Caco-2 (cell line): ENCODE measurements at places on chromosomes 16 and 17. TPM values are rescaled to one million over a fixed set of nuclear protein-coding genes. Genes with fewer than 3 reads are reported as not detected.

DNA sequence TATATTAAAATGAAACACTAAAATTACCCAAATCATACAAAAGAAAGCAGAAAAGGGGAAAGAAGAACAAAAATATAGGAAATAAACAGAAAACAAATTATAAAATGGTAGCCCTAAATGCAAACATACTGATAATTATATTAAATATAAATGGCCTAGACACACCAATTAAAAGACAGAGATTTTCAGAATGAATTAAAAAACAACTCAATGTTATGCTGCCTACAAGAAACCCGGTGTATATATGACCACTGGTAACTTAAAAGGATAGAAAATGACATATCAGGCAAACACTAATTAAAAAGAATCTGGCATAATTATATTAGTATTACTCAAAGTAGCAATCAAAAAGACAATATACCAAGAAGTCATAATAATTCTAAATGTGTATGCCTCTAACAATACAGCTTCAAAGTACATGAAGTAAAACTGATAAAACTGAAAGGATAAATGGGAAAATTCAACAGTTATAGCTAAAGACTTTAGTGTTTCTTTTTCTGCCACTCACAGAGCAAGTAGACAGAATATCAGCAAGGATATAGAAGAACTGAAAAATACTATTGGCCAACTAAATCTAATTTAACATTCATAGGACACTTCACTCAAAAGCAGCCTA lies 7.5 kb upstream of the FAM20A start:
- no peaks in the 10 kb centered on the region for H3K4me1 ChIP-seq
- no peaks in the 10 kb centered on the region for H3K36me3 ChIP-seq
- H3K27me3 ChIP-seq, result no peaks in the 10 kb centered on the region
- H3K4me3 ChIP-seq, result no peak overlapping the region
- no peak overlapping the region for H3K27ac ChIP-seq
- no peak for DNase-seq

Gene CCDC92B
- 0.66 and 1.1 TPM in 2 replicates for total RNA-seq

GRCh38 chr16:11296706-11297491 lies 15.8 kb upstream of the PRM1 start:
- H3K4me3 ChIP-seq, result no peak overlapping the region
- peaks cover 13% of the 10 kb centered on the region for H3K4me1 ChIP-seq
- H3K27ac ChIP-seq, result no peak overlapping the region
- H3K27me3 ChIP-seq, result no peaks in the 10 kb centered on the region
- DNase-seq, result no peak

Gene PIPOX
- 2.1 and 2.2 TPM in 2 replicates for total RNA-seq

Gene PRCD
- not detected in 2 replicates for total RNA-seq

Gene RDM1
- 9.9 and 12.9 TPM in 2 replicates for total RNA-seq

GRCh38 chr17:1736348-1737281 lies 6.1 kb upstream of the SERPINF2 start:
- peaks cover 23% of the 10 kb centered on the region for H3K4me1 ChIP-seq
- H3K27ac ChIP-seq, result peak overlapping the region; percentile 75
- no peaks in the 10 kb centered on the region for H3K27me3 ChIP-seq
- no peak overlapping the region for H3K4me3 ChIP-seq

Gene CNTNAP4
- not detected in 2 replicates for total RNA-seq

Gene TMEM88
- total RNA-seq, result 2.5 and 3.2 TPM in 2 replicates

DNA sequence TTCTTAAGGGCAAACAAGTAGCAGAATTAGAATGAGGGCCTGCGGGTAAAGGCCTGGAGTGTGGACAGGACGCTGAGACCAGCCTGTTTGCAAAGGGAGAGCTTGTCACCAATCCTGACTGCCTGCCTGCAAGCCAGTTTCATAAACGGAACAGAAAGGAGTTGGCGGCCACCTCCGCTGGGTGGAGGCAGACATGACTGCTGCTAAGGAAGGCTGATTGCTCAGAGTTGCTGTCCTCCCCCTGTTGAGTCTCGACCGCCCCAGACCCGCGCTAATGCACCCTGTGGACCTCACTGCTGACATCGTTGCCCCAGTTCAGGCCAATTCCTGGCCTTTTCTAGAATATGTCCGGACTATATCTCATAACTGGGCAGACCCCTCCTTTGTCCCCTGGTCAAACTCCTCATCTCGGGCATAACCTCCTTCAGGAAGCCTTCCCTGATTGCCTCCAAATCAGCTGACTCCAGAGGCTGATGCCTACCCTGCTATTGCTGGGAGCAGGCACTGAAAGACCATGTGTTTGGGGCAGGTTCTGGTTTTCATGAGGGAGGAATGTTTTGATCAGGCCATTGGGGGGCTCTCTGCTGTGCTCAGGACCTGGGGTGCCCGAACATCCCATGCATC lies 153.0 kb upstream of the CIBAR2 start:
- H3K36me3 ChIP-seq, result no peaks in the 10 kb centered on the region
- DNase-seq, result no peak
- H3K4me1 ChIP-seq, result no peaks in the 10 kb centered on the region
- H3K27ac ChIP-seq, result no peak overlapping the region

DNA sequence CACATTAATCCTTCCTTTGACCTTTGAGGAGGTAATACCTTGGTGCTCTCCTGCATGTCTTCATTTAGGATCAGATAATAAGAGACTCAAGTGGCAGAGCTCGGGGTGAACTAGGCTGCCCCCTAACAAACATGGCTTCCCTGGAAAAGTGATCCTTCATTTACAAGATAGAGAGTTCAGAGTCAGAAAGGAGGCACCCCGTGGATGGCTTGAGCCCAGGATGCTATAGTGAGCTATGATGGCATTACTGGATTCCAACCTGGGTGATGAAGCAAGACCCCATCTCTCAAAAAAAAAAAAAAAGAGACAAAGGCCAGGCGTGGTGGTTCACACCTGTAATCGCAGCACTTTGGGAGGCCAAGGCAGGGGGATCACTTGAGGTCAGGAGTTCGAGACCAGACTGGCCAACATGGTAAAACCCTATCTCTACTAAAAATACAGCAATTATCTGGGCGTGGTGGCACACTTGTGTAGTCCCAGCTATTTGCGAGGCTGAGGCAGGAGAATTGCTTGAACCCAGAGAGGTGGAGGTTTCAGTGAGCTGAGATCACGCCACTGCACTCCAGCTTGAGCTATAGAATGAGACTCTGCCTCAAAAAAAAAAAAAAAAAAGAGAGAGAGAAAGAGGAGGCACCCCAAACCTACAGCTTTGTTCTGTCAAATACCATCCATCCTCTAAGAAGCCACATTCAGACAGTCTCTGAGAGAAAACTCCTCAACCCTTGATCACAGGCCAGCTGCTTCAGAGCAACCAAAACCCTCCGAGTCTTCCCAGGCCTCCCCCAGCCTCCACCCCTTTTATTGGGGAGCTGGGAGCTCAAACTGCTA lies 7.4 kb downstream of the FAM117A start:
- no peak overlapping the region for H3K4me3 ChIP-seq
- no peaks in the 10 kb centered on the region for H3K36me3 ChIP-seq
- no peak for DNase-seq
- no peaks in the 10 kb centered on the region for H3K4me1 ChIP-seq
- no peaks in the 10 kb centered on the region for H3K27me3 ChIP-seq

- H3K27ac ChIP-seq, result peak overlapping the region; percentile 15
- H3K4me3 ChIP-seq, result no peak overlapping the region
- no peaks in the 10 kb centered on the region for H3K36me3 ChIP-seq
- DNase-seq, result no peak
- no peaks in the 10 kb centered on the region for H3K27me3 ChIP-seq
- peaks cover 51% of the 10 kb centered on the region for H3K4me1 ChIP-seq
Observed at GRCh38 chr17:47875011-47875985, 20.7 kb upstream of the SP2 start.

- H3K36me3 ChIP-seq, result no peaks in the 10 kb centered on the region
- peak overlapping the region; percentile 79 for H3K27ac ChIP-seq
- peaks cover 21% of the 10 kb centered on the region for H3K4me1 ChIP-seq
Observed at GRCh38 chr16:19393226-19394111, 24.2 kb upstream of the TMC5 start.

DNA sequence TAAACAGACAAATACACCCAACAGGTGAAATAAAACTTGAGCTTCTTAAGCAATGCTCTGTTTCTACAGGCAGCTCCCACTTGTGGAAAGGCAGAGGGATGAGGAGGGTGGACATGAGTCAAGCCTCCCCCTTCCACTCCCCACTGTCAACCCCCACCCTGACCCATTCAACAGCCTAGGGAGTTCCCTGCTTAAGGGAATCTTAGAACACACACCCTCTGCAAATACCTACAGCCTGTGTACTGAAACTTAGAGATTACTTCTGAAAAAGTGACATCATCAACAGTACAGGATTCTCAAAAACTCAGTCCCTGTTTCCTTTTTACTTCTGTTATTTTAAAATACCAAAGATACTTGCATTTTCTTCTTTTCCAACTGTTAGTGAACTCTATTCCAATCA lies 345.4 kb downstream of the SOX9 start:
- H3K4me1 ChIP-seq, result peaks cover 50% of the 10 kb centered on the region
- no peak overlapping the region for H3K27ac ChIP-seq
- no peaks in the 10 kb centered on the region for H3K27me3 ChIP-seq
- peak overlapping the region; percentile 22 for H3K4me3 ChIP-seq
- H3K36me3 ChIP-seq, result no peaks in the 10 kb centered on the region

GRCh38 chr16:57112403-57113041 lies 20.1 kb downstream of the CPNE2 start:
- no peak overlapping the region for H3K4me3 ChIP-seq
- H3K27ac ChIP-seq, result no peak overlapping the region
- peaks cover 3% of the 10 kb centered on the region; the same call in 1 of the 2 replicates for H3K36me3 ChIP-seq
- H3K27me3 ChIP-seq, result no peaks in the 10 kb centered on the region
- DNase-seq, result no peak
- H3K4me1 ChIP-seq, result peaks cover 16% of the 10 kb centered on the region

Gene KIAA0753
- 7.7 and 9.8 TPM in 2 replicates for total RNA-seq

Gene CA7
- total RNA-seq, result 0.35 and 0.68 TPM in 2 replicates

- H3K36me3 ChIP-seq, result no peaks in the 10 kb centered on the region
- H3K27ac ChIP-seq, result no peak overlapping the region
- H3K27me3 ChIP-seq, result no peaks in the 10 kb centered on the region
- DNase-seq, result no peak
- no peaks in the 10 kb centered on the region for H3K4me1 ChIP-seq
- H3K4me3 ChIP-seq, result no peak overlapping the region
Observed at GRCh38 chr16:51487880-51488279, 336.8 kb upstream of the SALL1 start.

- no peak for DNase-seq
- H3K27ac ChIP-seq, result no peak overlapping the region
- H3K36me3 ChIP-seq, result no peaks in the 10 kb centered on the region
- no peaks in the 10 kb centered on the region for H3K27me3 ChIP-seq
Observed at GRCh38 chr17:29977836-29978235, 36.4 kb downstream of the EFCAB5 start.

Gene C16orf96
- 0.11 and 0.19 TPM in 2 replicates for total RNA-seq

- no peaks in the 10 kb centered on the region for H3K36me3 ChIP-seq
- no peaks in the 10 kb centered on the region for H3K4me1 ChIP-seq
- DNase-seq, result no peak
Observed at GRCh38 chr16:78984887-78985464, 615.6 kb downstream of the MAF start.

Gene EXOSC6
- 33.6 and 34.6 TPM in 2 replicates for total RNA-seq

Gene CES4A
- total RNA-seq, result not detected in 2 replicates

Gene TLCD2
- total RNA-seq, result 10.1 and 12.0 TPM in 2 replicates

Gene PLA2G10
- 1.00 and 1.4 TPM in 2 replicates for total RNA-seq

- H3K36me3 ChIP-seq, result no peaks in the 10 kb centered on the region
- H3K27me3 ChIP-seq, result no peaks in the 10 kb centered on the region
- DNase-seq, result no peak
- no peak overlapping the region for H3K27ac ChIP-seq
Observed at GRCh38 chr16:26642047-26642664, 424.6 kb upstream of the C16orf82 start.

- no peaks in the 10 kb centered on the region for H3K27me3 ChIP-seq
- no peaks in the 10 kb centered on the region for H3K4me1 ChIP-seq
- no peak for DNase-seq
- no peak overlapping the region for H3K27ac ChIP-seq
- H3K36me3 ChIP-seq, result no peaks in the 10 kb centered on the region
Observed at GRCh38 chr16:17369421-17370222, 101.1 kb downstream of the XYLT1 start.

GRCh38 chr17:5418858-5419355 lies 555 bp downstream of the NUP88 start:
- no peak for DNase-seq
- no peaks in the 10 kb centered on the region for H3K27me3 ChIP-seq
- peak overlapping the region; percentile 93 for H3K27ac ChIP-seq
- H3K36me3 ChIP-seq, result no peaks in the 10 kb centered on the region
- H3K4me3 ChIP-seq, result peak overlapping the region; percentile 77
- H3K4me1 ChIP-seq, result no peaks in the 10 kb centered on the region

GRCh38 chr17:77107506-77108433 lies 33.0 kb upstream of the SEC14L1 start:
- peaks cover 17% of the 10 kb centered on the region for H3K4me1 ChIP-seq
- no peak for DNase-seq
- H3K4me3 ChIP-seq, result no peak overlapping the region
- no peaks in the 10 kb centered on the region for H3K27me3 ChIP-seq
- peak overlapping the region; percentile 27 for H3K27ac ChIP-seq
- H3K36me3 ChIP-seq, result no peaks in the 10 kb centered on the region

DNA sequence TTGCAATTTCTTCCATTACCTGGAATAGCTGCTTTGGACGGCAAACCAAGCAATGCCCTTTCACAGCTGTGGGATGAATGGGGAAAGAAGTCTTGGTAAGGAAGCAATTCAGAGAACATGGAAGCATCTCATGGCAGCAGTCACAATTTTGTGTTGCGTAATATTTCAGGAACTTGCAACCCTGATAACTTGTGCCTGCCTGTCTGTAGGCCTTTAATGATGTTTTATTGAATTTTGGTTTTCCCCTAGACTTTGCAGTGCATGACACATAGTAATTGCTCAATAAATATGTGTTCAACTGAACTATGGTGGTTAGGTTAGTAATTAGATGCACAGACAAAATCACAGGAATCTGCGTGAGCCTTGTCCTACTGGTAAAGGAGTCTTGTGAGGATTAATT lies 439.5 kb downstream of the WWOX start:
- H3K27me3 ChIP-seq, result no peaks in the 10 kb centered on the region
- H3K4me1 ChIP-seq, result no peaks in the 10 kb centered on the region
- H3K36me3 ChIP-seq, result no peaks in the 10 kb centered on the region
- H3K4me3 ChIP-seq, result no peak overlapping the region
- no peak for DNase-seq
- no peak overlapping the region for H3K27ac ChIP-seq

Gene CHST6
- 1.1 and 1.3 TPM in 2 replicates for total RNA-seq

Gene PPM1E
- total RNA-seq, result 0.09 TPM in 2 replicates

DNA sequence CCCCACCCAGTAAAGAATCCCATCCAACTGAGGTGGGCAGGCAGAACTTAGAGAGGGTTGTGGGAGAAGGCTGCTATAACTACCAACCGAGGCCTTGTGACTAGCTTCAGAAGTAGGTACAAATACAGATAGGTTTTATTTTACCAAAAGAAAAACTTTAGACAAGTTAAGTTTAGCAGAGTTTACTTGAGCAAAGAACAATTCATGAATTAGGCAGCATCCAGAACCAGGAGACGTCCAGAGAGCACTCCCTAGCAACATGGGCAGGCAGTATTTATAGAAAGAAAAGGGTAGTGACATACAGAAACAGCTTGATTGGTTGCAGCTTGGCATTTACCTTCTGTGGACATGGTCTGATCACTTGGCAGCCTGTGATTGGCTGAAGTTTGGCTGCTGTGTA lies 42.1 kb downstream of the SLFN5 start:
- no peaks in the 10 kb centered on the region for H3K4me1 ChIP-seq
- H3K4me3 ChIP-seq, result no peak overlapping the region
- DNase-seq, result no peak
- H3K27ac ChIP-seq, result no peak overlapping the region
- no peaks in the 10 kb centered on the region for H3K36me3 ChIP-seq
